Activated CD4-positive, alpha-beta memory T cell treated with anti-CD3 and anti-CD28 coated beads, Interleukin-2, amount 10 ng/mL, durations not matched to agents 7 days and 5 days (primary cell): ENCODE measurements at places on chromosomes 12 and 14. TPM values are rescaled to one million over a fixed set of nuclear protein-coding genes. Genes with fewer than 3 reads are reported as not detected.

DNA sequence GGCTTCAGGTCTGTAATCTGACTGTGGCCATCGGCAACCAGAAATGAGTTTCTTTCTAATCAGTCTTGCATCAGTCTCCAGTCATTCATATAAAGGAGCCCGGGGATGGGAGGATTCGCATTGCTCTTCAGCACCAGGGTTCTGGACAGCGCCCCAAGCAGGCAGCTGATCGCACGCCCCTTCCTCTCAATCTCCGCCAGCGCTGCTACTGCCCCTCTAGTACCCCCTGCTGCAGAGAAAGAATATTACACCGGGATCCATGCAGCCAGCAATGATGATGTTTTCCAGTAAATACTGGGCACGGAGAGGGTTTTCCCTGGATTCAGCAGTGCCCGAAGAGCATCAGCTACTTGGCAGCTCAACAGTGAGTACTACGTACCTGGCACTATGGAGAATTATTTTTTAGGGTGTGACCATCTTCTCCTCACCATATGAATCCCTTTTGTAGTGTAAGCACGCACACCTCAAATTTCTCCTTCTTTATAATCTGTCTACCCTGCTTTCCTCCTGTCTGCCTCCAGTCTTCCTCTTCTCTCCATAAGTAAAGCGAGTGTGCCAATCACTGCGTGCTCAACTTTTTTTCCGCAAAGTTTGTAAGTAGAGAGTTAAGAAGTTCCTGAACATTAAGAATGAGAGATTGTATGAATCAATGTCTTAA lies at the start of gene TPH2:
Gene TPH2 (plus strand): TSS at position 118 of the 658 bp plus-strand sequence. CDS start 142 bp downstream, at position 260.
- peak; percentile 55 for DNase-seq

DNA sequence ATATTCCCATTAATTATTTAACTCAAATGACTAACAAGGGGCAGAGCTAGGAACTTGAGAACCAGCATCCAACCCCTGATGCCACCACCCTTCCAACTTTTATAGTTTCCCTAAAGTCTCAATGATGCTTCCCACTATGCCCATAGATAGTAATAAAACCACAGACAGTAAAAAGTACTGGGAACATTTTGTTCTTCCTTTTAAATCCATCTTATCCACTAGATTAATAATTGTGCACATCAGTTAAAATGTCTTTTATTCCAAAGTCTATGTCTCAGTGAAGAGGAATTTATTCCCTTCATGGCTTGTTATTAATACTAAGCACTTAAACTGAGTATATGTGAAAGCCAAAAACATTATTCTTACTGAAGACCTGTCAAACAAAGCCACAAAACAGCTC lies 45.8 kb downstream of the SINHCAF start:
- no peak for DNase-seq

- no peak for DNase-seq
Measured at GRCh38 chr12:42190376-42190775, 45.7 kb upstream of the GXYLT1 start.

- DNase-seq: no peak
Measured at GRCh38 chr12:52608161-52608560, 6.9 kb upstream of the KRT72 start.

DNA sequence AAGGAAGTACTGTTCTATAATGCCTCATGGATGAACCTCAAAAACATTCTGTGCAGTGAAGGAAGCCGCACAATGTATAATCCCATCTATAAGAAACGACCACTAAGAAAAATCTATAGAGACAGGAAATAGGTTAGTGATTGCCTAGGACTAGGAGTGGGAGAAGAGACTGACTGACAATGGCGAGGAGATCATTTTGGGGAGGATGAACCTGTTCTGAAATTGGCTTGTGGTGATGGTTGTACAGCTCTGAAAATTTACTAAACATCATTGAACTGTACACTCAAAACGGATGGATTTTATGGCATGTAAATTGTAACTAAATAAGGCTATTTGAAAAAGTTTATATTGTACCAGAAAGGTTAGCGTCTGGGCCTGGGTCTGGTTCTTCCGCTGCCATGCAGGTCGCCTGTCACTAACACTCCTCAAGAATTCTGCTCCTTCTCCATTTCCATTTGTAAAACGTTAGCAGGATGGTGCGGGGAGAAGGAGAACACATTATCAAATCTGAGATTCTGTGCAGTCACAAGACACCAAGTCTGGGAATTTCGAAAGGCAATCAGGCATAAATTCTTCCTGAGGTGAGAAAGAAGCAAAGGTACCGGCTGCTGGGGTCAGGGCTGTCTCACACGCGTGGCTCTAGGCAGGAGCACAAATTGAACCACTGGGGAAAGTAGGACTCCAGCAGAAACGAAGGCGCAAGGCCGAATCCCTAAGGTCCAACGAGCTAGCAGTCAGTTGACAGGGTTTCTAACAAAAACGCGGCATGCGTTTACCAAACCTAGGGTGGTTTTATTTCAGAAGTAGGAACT lies 845 bp upstream of the COCH start:
- no peak for DNase-seq

GRCh38 chr14:79421811-79422210 lies 789.5 kb downstream of the DIO2 start:
- no peak for DNase-seq

DNA sequence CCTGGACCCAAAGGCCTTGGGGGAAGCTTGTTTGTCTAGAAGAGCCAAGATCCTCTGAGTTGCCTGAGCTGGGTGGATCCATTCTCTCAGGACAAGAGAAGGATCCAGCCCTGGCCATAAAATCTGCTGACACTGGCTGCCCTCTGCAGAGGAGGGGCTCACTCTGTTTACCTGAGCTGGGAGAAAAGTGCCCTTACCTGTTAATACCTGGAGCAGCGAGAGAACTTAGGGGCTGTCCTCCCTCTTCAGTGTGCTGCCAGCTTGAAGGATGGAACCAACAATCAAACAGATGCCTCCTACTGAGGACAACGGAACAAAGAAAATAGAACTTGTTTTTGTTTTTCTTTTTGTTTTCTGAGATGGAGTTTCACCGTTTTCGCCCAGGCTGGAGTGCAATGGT lies 7.3 kb upstream of the KRT7 start:
- DNase-seq: no peak

DNA sequence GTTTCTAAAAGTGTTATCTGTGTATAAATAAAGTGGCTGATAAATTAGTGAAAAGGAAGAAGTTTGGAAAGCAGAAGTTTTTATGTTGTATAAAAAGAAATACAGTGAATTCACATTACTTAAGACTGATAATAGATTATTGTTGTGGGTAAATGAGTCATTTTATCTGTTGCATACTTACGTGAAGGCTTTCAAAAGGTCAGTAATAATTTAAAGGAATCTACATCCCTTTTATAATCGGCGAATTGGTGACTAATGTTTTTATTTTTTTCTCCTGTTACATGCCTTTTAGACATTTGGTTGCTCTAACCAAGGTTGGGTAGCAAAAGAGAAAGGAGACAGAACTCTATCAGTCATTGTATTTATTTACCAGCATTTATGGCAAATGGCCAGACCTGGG lies 155.9 kb downstream of the SLC41A2 start:
- DNase-seq: no peak

DNA sequence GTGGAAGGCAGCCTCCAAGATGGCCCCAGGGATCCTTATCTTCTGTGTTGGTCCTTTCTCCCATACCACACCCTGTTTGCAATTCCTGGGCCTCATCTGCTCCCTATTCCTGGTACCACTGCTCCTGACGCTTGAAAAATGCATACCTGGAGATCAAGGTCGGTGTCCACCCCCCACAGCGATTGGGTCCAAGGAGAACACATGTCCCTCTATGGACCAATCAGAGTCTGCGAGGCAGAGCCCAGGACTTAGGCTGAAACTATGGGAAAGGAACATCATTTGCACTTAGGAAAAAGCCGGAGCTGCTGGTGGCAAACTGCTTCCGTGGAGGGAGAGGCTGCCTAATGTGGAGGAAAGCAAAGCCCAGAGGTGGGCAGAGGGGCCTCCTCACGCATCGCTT lies 33.3 kb upstream of the ITPK1 start:
- no peak for DNase-seq

GRCh38 chr14:92224358-92224954 lies 98.5 kb upstream of the SLC24A4 start:
- no peak for DNase-seq

DNA sequence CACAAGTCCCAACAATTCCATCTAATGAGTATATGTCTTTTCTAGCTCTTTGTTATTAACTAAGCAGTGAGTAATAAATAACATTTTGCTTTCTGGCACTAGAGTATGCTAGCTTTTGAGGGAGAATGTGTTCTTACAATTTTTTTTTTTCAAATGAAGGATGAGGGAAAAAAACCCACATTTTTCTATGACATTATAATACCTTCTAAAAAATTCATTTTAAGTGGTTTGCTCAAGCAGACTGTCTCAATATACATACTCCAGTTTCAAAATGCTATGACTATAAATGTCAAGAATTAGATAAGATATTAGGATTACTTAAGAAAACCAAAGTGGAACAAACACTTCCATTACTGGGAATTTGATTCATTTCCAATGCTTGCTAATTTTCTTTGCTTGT lies 394.6 kb downstream of the C12orf75 start:
- no peak for DNase-seq

DNA sequence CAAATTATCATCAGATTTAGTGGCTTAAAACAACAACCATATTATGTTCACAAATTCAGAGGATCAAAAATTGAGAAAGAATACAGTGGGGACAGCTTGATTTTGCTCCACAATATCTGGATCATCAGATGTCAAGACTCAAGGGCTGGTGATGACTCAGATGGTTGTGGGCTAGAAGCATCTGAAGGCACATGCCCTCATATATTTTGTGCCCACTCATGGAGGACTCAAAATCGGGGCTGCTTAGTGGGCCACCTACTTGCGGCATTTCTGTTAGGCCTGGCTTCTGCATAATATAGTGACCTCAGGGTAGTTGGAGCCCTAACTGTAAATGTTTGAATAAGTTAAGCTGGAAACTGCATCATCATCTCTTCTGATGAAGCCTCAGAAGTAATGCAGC lies 584.5 kb downstream of the SLC16A7 start:
- no peak for DNase-seq

DNA sequence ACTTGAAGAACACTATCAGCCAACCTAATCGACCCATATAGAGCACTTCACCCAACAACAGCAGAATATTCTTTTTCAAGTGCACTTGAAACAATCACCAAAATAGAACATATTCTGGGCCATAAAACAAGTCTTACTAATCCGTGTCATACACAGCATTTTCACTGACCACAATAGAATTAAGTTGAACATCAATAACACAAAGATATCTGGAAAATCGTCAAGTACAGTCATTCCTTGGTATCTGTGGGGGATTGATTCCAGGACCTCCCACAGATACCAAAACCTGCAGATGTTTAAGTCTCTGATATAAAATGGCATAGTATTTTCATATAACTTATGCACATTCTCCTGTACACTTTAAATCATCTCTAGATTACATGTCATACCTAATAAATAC lies 295.7 kb downstream of the BCL11B start:
- no peak for DNase-seq

DNA sequence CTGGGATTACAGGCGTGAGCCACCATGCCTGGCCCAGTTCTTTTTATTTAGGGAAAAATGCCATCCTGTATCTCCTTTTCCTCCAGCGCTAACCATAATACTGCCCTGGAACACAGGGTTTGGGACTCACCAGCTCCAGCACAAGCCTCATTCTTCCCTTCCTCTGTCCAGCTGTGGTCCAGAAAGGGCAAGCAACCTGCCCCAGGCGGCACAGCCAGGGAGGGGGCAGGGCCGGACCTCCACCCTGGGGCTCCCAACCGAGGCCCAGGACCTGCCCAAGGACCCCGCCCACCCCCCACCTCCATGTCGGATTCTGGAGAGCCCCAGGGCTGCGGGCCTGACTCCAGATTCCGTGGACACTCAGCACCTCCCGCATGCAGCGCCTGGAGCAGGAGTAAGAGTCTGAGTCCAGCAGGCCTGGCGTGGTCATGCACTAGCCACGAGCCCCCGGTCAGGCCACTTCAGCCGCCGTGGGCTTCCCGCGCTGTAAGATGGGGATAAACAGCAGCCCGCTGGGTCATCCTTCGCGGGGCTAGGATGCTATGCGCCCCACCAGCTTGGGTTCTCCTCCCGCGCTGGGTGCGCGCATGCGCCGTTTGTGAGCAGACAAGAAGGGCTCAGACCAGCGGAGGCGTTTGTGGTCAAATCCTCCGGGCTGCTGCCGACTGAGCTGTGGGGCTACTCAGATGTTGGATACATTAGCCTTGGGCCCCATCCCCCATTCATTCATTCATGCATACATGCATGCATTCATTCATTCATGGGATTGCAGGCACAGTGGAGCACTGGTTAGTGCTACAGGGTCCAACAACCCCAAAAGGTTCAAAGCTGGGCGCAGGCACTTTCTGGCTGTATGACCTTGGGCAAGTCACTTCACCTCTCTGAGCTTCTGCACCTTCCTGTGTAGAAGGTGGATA lies 16.3 kb downstream of the TMEM119 start:
- DNase-seq: no peak

- DNase-seq: no peak
Measured at GRCh38 chr12:131673888-131674257, 37.0 kb upstream of the SFSWAP start.

DNA sequence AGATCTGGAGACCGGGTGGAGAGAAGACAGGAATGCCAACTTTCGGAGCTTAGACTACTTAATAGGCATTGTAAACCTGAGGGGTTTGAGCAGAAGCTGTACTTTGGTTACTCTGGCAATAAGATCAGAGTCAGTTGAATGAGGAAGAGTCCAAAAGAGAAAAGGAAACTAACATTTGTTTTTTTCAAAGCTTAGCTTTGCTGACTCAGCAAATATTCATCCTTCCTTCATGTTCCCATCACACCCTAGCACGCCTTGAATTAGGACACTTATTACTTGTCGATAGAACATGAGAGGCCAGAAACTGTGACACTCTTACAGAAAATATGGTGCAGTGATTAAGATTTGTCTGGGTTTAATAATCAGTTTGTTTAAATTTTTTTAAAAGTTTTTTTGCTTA lies 266.9 kb upstream of the ATP2B1 start:
- no peak for DNase-seq

DNA sequence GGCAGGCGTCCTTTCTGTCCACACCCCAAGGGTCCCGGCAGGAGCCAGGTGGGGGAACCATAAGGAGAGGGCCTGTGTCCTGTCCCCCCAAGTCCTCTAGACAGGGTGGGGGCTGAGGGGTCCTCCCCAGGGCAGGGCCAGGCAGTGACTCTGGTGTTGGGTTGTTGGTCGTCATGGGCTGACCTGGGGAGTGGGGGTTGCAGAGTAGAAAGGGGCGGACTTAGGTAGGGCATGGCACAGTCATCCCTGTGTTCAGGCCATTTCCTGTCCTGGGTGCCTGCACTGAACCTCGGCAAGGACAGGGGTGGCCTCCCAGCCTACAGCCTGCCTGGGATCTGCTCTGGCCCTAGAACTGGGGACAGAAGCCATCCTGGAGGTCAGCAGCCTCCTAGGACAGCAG lies 356.2 kb downstream of the TMEM121 start:
- DNase-seq: no peak

GRCh38 chr14:55756557-55756956 lies 176.6 kb downstream of the KTN1 start:
- no peak for DNase-seq

GRCh38 chr12:71704920-71705319 lies 19.0 kb downstream of the TMEM19 start:
- no peak for DNase-seq

Gene MYRFL
- total RNA-seq: not detected

Gene P2RX2
- total RNA-seq: not detected

Gene MTA1
- total RNA-seq: 103 TPM

Gene OASL
- total RNA-seq: 107 TPM

Gene TMEM63C
- total RNA-seq: 1.5 TPM

Gene ERO1A
- total RNA-seq: 256 TPM

Gene ARG2
- 6.8 TPM for total RNA-seq

Gene SLC7A8
- 0.93 TPM for total RNA-seq

Gene OVCH1
- not detected for total RNA-seq
